HuH-7 (cell line): ENCODE measurements at places on chromosomes 5 and 9.

GRCh38 chr5:66993448-66993847 lies 203.2 kb downstream of the CD180 start:
- no peak for DNase-seq

- no peak for DNase-seq
These were observed 56.1 kb downstream of the NLN start for GRCh38 chr5:65778126-65778525.

DNA sequence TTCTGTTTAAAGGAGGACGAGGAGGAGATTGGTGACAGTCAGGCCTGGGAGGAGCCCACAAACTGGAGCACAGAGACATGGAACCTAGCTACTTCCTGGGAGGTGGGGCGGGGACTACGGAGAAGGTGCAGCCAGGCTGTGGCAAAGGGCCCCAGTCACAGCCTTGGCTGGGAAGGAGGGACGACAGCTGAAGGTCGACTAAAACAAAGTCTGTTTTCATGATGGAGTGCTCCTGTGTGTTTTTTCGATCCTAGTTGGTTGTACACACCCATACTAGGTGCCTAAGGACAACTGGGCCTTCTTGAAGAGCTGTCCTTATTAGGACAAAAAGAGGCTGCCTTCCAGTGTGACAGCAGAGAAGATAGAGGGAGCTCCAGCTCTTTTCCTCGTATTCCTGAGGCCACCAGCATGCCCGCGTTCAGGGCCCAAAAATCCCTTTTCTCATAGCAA lies 2.9 kb downstream of the CCDC107 start:
- DNase-seq: no peak

DNA sequence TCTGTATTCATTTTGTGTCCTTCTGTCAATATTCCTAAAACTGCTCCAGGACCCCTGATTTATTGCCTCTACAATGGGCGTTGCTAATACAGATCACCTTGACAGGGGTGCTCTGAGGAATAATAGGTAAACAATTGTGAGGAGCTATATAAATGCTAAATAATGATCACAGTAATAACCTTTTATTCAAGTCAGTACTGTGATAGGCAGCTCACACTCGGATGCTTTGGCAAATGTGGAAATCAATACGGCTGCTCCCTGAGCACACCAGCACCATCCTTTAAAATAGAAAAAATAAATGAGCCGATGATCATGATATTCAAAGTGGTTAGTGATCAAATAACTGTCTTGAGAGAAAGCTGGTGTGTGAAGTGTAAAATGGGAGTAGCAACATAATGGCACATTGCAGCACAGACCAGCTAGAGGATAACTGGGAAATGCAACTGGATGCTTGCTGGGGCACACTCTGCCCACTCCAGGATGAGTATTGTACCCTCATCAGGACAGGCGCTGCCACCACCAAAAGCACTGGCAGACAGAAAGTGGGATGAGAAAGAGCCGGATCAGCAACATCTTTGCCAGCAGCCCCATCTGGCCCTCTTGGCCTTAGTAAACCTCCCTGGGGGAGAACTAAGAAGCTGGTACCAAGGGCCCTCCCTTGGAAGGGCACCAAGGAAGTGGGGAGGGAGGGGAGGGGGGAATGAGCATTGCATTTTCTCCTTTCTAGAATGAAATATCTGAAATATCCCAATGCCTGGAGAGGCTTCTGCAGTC lies 69.4 kb upstream of the SPATA31D4 start:
- DNase-seq: no peak

DNA sequence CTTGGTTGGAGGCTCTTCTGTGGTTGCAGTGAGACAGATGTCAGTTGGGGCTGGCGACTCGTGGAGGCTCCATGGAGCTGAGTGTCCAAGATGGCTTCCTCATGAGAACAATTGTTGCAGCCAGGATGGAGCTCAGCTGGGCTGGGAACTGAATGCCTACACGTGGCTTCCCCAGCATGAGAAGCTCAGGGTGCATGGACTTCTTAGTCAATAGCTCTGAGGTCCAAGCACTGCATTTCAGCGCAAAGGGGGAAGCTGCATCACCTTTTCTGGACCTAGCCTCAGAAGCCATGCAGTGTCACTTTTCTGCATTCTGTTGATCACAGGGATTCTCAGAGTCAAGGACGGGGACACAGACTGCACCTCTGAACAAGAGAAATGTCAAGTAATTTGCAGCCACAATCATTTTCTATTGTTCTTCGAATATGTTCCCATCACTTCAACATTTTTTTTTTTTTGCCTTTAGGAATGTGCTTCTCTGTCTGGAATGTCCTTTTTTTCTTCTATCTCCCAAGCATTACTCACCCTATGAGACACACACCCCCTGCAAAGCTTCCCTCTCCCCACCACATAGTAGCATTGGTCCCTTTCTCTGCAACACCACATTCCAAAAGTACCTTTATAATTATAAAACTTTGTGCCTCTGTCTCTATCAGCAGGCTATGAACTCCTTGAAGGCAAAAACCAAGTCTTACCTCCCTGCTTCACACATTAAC lies 57.5 kb upstream of the STK32A start:
- no peak for DNase-seq

DNA sequence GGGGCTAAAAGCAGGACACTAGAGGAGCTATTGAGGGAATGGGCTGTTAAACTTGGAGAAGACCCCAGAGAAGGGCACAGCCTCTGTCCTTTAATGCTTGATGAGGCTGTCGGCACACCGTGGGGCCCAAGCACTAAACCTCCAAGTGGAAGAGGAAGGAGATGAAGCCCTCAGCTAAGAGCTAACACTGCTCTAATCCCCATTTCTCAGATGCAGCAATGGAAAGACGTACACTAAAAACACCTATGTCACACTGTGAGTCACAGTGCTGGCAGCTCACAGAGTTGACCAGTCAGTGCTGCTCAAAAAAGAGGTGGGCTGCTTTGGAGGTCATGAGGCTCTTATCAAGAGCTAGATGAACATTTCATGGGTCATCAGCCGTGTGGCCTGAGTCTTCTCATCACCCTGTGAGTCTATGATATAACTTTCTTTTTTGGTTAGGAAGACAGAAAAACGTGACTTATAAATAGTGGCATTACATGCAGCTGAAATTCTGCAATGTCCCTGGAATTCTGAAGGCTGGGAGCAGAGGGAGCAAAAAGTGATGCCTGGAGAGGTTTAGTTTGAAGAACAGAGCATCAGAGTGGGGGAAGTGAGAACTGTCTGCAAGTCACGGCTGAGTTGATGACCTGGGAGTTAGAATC lies 21.5 kb downstream of the TNFSF8 start:
- DNase-seq: no peak

GRCh38 chr5:2382776-2383697 lies 368.4 kb downstream of the IRX2 start:
- no peak for DNase-seq

DNA sequence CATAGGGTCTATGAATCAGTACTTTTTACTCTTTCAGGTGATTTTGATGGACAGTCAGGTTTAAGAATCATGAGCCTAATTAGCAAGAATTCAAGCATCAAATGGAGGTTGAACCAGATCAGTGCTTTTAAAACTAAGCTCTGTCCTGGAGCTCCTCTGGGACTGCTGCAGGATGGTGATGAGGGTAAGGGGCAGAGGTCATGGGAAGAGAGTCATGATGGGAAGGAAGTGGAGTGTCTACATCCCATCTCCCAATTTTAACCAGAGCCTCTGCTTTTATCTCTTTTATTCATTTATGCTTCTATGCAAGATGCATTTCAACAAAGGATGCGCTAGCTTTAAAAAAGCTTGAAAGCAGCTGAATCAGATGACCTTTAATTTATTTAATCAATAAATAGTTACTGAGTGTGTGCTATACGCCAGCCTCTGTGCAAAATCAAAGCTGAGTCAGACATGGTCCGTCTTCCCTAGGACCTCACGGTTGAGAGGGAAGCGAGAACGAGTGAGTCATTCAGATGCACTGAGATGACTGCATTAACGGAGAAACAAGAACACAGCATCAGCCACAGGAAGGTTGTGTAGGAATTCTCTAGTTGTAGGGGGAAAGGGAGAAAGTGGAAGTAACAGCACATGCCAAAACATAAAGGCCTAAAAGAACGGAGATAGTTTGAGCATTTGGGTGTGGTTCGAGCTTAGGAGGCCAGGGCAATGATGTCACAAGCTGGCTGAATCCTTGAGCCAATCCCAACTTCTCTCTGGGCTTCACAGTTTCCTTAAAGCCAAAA lies 441.6 kb upstream of the BRINP1 start:
- DNase-seq: no peak

DNA sequence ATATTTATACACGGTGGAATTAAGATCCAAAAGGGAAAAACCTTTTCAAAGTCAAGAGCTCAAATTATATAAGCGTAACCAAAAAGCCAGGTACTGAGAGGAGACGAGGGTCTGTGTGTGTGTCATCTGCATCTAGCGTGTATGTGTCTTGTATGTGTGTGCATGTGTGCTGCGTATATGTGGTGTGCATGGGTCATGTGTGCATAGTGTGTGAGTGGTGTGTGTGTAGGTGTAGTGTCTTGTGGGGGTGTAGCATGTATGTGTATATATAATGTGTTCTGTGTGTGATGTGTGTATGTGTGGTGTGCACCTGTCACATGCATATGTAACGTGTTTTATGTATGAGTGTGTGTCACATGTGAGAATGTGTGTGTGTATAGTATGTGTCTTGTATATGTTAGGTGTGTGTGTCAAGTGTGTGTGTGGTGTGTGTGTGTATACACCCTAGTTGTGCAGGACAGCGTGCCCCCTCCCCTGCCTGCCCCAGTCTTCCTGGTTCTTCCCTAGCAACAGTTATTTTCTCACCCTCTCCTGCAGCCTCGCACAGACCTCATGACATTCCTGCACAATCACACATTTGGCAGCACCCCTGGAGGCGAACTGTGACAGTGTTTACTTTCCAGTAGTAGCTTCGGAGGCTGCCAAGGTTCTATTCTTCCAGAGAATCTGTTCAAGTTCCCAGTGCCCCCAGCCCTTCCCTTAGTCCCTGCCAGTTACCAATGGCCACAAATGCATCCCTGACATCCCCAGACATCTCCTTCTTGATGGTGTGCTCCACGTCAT lies 27.1 kb upstream of the TNIP1 start:
- no peak for DNase-seq

GRCh38 chr5:142748568-142749249 lies 21.5 kb upstream of the ARHGAP26 start:
- no peak for DNase-seq

DNA sequence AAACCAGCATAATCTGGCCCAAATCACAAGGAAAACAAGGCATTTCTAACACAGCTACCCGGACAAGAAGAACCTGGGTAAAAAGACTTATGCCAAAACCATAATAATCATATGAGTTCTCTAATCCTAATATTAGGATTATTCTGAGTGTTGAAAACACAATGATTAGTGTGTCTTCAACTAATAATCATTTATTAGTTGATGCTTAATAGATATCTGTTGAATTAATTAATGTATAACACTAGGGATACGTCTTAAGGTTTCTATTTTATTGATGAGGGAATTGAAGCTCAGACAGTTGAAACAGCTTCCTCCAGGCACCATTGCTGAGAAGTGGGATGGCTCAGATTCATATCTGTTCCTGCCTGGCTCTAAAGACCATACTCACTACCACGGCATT lies 112.2 kb downstream of the DOCK2 start:
- no peak for DNase-seq

- DNase-seq: no peak
These were observed 429.1 kb downstream of the NR2F1-AS1 start for GRCh38 chr5:93151896-93152295.

- DNase-seq: no peak
These were observed 178.1 kb downstream of the SGCD start for GRCh38 chr5:156505101-156505500.

DNA sequence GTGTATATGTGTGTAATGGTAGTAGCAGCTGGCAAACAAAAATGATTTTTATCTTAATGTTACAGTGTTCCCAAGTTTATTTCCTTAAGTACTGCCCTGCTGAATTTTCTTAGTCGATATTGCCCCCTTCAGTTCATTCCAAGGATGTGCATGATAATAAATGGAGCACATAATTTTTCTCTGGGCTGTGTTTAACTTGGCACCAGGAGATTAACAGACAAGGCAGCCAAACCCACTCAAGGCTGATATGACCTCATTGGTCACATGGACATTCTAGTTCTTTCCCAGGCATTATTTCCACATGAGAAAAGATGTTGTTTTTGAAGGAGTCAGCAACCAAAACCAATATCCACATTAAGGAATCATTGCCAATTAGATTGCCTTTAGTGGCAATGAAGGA lies 61.8 kb downstream of the COX7C start:
- peak; percentile 18 for DNase-seq

DNA sequence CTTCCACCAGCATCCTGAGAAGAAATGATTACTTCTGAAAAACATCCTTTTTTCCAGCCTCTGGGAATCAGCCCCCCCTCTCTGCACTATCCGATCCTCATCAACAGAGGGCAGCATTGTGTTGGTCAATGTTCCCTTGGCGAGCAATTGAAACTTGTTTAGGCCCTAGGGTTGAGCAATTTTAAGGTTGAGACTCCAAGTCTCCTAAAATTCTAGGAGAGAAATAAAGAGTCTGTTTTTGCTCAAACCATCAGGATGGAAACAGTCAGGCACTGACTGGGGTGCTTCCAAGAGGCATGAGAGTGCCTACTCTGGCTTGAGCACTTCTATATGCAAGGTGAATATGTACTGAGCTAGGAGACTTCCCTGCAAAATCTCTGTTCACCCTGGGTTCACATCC lies 12.4 kb upstream of the CYFIP2 start:
- DNase-seq: peak; percentile 71

DNA sequence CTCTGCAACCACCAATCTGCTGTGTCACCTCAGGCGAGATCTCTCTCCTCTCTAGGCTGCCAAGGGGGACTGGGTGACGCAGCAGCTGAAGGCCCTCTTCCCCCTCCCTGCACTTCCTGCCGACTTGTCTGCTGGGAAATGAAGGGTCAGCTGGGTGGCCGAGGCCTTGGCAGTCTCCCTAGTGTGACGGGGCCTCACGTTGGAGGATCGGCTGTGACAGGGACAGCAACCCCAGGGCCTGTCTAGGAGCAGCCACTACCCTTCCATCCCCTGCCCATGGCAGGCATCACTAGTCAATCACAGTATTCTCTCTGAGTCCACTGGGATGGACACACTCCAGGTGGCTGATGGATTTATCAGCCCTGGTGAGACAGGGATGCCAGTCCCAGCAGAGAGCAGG lies 107.3 kb upstream of the SARDH start:
- no peak for DNase-seq

- no peak for DNase-seq
These were observed 37.6 kb upstream of the STX17 start for GRCh38 chr9:99868845-99869244.

GRCh38 chr5:143059355-143059754 lies 289.2 kb downstream of the ARHGAP26 start:
- DNase-seq: no peak

DNA sequence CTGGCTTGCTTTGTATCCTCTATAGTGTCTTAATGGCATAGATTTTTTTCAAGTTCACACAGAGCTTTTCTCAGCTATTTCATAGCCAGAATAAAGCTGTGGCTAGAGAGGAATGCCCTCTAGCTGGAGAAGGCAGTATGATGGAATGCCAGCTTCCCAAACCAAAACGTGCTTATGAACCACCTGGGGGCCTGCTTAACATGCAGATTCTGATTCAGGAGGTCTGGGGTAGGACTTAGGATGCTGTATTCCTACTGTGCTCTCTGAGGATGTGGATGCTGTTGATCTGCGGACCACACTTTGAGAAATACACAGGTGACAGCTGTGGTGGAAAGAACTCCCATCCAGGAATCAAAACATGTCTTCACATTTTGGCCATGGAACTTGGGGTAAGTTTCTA lies 49.9 kb upstream of the DPYSL3 start:
- no peak for DNase-seq

- no peak for DNase-seq
These were observed 1020.4 kb upstream of the WWC1 start for GRCh38 chr5:167271081-167271480.
